ENCODE measurements at places on chromosomes 2 and 18. TPM values are rescaled to one million over a fixed set of nuclear protein-coding genes. Genes with fewer than 3 reads are reported as not detected.

DNA sequence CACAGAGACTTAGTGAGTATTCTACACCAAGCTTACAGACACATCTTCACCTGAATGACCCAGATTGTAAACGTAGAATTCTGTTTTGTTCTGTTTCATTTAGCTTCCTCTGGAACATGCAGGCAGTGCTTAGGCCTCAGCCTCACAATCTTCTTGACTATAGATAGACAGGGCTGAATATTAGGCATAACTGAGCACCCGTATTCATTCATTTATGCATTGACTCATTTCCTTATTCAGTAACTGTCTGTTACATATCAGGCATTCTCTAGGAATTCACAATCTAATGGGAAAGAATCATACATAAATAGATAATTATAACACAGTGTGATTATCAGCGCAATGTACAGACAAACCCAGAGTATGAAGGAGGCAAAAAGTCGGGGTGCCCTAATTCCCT lies 124.9 kb upstream of the ETAA1 start:
- no peak for DNase-seq

Gene SERPINB3
- 0.17 TPM for total RNA-seq

- DNase-seq = no peak
Observed at GRCh38 chr2:37282746-37283145, 41.9 kb downstream of the PRKD3 start.

- DNase-seq = no peak
Observed at GRCh38 chr2:130767408-130767775, 12.1 kb downstream of the AMER3 start.

DNA sequence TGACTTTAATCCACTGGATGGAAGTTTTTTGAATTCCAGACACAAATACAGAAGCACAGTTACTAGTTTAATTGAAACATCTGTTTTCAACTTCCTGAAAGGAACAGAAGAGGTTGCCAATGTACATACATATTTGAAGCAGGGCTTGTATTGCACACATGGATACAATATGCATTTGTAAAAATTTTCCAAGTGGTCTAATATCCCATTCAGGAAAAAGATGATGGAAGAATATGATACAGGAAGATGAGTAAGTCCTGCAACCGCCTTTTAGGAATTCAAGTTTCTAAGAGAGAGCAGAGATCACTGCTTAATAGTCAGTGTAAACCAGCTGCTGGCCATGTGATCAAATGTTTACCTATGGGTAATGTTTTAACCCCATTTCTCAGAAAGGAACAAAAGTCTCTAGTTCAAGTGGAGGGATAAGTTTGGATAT lies 265.4 kb downstream of the TRIB2 start:
- no peak for DNase-seq

DNA sequence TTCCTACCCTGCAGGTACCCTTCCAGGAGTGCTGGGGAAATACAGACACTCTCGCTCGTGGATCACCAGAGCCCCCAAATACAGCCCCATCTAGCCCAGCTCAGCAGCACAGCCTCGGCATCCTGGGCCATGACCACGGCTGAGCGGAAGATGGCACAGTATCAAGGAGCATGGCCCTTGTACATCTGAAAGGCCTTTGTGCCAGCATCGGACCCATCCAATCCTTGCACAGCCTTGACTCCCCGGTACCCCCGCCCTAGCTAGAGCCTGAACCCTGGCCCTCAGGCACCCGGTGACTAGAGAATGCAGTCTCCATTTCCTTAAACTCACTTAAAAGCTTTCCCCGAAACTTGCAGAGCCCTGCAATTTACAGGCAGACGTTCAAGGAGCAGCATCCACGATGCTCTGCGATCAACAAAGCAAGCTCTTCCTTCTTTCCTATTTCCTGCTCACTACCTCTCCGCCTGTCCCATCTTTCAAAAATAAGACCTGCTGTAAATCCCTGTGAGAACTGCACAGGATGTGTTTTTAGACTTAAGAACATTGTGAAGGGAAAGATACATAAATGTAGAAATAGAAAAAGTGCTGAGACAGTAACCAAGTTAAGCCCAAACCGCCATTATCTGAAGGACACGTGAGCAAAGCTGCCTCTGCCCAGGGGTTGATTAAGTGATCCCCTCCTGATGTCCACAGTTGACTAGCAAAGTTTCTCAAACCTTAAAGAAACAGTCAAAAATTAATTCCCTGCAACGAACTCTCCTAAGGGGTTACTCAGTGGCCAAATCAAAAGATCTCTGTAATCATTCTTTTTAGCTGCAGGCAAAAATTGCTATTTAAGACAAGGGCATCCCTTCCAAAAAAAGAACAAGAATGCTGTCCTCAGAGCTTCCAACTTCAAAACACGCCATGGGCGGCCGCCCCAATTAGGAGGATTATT lies 48.5 kb downstream of the ZNF516 start:
- no peak for DNase-seq

DNA sequence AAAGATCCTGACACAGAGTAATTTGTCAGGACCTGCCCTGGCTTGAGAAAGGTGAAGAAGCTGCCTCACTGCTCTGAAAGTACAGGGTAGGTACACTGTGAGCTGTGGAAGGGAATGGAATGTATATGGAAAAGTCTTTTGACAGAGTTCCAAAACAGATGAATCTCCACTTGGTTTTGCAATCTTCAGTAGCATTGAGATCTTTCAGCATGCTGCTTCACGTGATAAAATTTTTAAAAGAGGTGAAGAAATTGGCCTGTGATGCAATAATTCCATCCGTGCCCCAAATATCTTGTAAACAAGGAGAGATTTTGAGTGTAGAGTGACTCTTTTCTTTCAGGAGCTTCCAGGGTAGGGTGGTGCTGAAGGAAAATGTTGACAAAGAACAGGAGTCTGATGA lies 123.1 kb downstream of the OSR1 start:
- DNase-seq = no peak

- no peak for DNase-seq
Observed at GRCh38 chr18:28786926-28787325, 610.0 kb upstream of the CDH2 start.

GRCh38 chr2:10285556-10286198 lies 17.0 kb upstream of the HPCAL1 start:
- DNase-seq = no peak

Gene SH2D6
- total RNA-seq = not detected

All from H1 (cell line).